ENCODE measurements at places on chromosomes 7 and 10. TPM values are rescaled to one million over a fixed set of nuclear protein-coding genes. Genes with fewer than 3 reads are reported as not detected.

- peak; percentile 79 for DNase-seq
- no peaks in the 10 kb centered on the region for H3K36me3 ChIP-seq
- no peak overlapping the region for H3K4me3 ChIP-seq
- no peak overlapping the region for H3K27ac ChIP-seq
- H3K4me1 ChIP-seq, result peaks cover 31% of the 10 kb centered on the region
- no peaks in the 10 kb centered on the region for H3K27me3 ChIP-seq
Measured at GRCh38 chr10:50577681-50578350, 45.9 kb downstream of the SGMS1 start.

- DNase-seq, result peak; percentile 83
- no peak overlapping the region for H3K4me3 ChIP-seq
- peak overlapping the region; percentile 83 for H3K27ac ChIP-seq
- no peaks in the 10 kb centered on the region for H3K27me3 ChIP-seq
- H3K4me1 ChIP-seq, result peaks cover 4% of the 10 kb centered on the region
Measured at GRCh38 chr10:132506711-132507408, 30.7 kb upstream of the INPP5A start.

DNA sequence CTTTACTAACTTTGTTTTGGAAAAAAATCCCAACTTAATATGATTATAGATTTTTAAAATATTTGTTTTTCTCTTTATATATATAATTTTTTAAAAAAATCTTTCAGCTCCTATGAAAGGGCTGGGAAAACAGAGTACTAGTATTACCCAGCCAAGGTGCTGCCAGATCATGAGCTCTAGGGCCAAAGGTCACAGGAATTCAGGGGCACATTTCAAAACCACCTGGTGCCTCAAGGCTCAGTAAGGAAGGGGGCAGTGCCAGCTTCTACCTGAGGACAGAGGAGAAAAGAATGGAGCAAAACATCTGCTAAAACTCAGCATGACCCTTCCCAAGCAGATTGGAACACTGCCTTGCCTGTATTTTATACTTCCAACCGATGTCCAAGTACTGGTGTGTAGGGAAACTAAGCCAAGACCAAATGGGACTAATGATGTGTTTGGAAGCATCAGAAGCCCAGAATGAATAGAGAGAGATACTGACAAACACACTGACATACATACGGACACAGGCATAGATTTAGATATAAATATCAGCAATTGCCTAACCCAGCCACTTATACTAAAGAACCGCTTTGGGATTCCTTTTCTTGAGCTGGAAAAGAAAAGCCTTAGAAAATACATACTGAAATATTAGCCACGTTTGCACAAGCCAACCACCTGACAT is 667.3 kb downstream of the PARD3 start:
- DNase-seq, result no peak
- no peaks in the 10 kb centered on the region for H3K4me1 ChIP-seq
- no peaks in the 10 kb centered on the region for H3K27me3 ChIP-seq
- no peak overlapping the region for H3K27ac ChIP-seq
- H3K36me3 ChIP-seq, result no peaks in the 10 kb centered on the region

- no peak overlapping the region for H3K4me3 ChIP-seq
- H3K36me3 ChIP-seq, result no peaks in the 10 kb centered on the region
- DNase-seq, result no peak
- no peaks in the 10 kb centered on the region for H3K27me3 ChIP-seq
- no peak overlapping the region for H3K27ac ChIP-seq
Measured at GRCh38 chr10:106107706-106108105, 1056.8 kb downstream of the SORCS1 start.

DNA sequence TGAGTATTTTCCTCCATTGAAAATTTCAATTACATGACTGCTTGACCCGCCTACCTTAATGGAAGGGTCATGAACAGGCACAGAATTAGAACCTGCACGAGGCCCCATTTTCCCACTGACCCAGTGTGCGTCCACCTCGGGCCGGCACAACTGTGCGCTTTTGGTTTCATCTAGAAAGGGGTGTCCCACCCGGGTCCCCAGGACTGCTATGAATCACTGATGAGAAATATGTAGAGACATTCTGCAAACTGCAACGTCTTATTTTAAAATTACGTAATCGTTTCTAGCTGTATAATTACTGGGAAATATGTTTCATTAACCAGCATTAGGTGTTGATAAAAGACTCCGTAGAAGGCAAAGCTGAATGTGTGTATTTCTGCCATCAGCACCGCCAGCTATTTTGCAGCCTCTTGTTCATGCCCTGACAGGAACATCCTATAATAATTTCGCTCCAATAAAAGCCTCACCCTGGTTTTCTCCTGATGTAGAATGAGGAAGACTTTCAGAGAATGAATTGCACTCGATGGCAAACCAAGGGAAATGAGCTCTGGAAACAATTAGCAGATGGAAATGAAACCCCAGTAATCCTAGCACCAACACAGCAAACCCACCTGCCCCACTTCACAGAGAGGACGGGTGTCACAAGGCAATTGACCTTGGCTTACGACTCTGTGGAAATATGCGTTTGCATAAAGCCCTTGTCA is 562.1 kb downstream of the DNAJB6 start:
- H3K4me3 ChIP-seq, result no peak overlapping the region
- no peaks in the 10 kb centered on the region for H3K4me1 ChIP-seq

DNA sequence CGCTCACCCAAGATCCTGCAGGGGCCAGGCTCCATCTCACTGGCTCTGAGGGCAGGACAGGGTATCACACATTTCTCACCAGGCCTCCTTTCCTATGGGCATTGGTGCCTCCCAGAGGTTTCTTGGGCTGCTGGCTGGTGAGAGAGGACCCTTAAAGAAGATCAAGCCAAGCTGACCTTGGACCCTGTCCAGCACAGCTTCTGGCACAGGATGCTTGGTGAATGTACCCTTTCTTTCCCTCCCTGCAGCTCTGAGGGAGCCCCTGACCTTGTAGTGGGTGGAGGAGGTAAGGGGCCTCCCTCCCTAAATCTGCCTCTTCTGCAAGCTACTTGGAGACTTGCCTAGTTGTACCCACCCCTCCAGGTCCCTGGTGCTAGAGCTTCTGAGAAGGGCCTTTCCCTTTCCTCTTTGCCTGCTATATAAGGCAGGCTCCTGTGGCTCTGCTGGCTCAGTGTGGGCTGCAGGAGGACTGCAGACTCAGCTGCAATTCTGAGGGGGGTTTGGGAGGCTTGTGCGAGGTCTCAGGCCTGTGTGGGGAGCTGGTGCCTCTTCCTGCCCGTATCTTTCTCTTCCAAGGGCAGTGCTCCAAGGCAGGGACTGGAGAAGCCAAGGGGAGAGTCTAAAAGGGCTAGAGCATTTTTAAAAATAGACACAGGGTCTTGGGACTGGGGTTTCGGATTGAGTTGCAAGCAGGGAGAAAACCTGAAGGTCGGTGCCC is 11.7 kb upstream of the TRIM8 start:
- peaks cover 77% of the 10 kb centered on the region for H3K4me1 ChIP-seq
- DNase-seq, result peak; percentile 90
- H3K36me3 ChIP-seq, result no peaks in the 10 kb centered on the region
- no peak overlapping the region for H3K4me3 ChIP-seq
- no peaks in the 10 kb centered on the region for H3K27me3 ChIP-seq

The GIMAP7 gene
- total RNA-seq, result 7.4 TPM
